ENCODE measurements at places on chromosomes 4 and X.

DNA sequence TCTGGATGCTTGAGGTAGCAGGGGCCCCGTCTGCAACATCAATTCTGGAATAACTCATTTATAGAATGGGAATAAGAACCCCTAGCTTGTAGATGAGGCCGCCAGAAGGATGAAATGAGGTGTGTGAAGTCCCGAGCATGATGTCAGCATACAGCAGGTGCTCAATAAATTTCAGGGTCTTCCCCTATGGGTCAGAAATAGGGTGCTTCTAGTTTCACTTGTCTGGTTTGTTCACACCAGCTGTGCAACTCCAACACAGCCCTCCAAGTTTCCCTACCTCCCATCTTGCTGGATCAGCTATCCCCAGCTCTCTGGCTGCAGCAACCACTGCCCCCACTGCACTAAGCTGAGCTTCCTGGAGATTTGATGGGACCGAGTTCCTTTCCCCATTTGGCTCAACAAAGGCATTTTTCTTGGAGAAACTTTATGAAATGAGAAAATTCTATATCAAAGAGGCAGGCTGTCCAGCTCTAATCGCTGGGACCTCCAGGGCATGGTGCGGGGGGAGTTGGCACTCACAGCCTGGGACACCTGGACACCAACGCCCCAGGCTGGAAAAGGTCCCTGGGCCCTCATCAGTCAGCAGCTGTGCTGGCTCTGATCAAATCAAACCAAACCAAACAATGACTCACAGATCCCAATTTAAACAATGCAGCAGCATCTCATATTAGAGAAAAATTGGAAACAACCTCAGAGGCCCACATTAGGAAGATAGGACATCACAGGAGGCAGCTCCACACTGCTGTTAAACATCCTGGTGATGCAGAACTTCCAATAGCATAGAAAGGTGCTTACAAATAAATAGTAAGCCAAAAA, 13.3 kb downstream of the SLC2A9 start:
- DNase-seq, result no peak

DNA sequence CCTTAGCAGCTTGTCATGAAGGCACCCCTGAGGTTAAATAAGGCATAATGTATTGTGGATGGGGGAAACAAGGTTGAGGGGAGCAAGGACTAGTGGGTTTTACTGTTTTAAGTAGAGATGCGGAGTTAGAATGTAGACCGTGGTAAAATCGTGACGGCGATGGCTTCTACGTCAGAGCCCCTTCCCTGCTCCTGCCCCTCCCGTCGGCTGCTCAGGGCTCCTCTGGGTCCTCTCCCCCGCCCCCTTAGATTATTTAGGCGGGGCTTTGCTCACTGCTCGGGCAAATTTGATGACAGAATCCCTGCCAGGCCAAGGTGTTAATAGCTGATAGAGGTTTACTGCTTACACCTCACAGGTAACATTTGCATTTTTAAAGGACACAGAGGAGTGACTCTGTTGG, 2.3 kb downstream of the FRMPD3 start:
- no peak for DNase-seq

DNA sequence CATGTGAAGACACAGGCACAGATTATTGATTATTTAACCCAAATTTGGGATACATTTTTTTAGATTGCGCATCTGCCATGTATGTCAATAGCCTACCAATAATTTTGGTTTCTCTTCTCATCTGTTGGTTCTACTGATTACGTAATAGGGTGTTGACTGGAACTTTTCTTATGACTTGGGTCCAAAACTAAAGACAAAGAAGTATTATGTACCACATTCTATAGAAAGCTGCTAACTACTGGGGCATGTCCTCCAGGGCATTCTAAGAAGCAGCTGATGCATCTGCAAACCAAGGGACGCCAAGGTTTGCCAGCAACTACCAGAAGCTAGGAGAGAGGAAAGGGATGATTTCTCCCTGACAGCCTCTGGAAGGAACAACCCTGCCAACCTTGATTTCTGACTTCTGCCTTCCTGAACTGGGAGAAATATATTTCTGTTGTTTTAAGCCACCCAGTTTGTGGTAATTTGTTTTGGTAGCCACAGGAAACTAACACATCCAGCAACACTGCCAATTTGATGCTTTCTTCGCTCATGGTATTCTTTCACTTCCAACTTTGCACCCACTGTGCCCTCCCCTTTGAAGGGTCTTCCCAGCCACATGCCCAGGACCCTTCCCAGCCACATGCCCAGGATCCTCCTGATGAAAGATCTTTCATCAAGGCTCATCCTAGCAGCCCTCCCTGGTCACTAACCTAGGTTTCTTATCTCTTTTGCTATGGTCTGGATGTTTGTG, 15.9 kb upstream of the TLR1 start:
- DNase-seq, result no peak

GRCh38 chr4:3699678-3700077, 66.5 kb upstream of the ADRA2C start:
- DNase-seq, result no peak
